Fibroblast of lung (primary cell): ENCODE measurements at places on chromosomes 4 and X.

DNA sequence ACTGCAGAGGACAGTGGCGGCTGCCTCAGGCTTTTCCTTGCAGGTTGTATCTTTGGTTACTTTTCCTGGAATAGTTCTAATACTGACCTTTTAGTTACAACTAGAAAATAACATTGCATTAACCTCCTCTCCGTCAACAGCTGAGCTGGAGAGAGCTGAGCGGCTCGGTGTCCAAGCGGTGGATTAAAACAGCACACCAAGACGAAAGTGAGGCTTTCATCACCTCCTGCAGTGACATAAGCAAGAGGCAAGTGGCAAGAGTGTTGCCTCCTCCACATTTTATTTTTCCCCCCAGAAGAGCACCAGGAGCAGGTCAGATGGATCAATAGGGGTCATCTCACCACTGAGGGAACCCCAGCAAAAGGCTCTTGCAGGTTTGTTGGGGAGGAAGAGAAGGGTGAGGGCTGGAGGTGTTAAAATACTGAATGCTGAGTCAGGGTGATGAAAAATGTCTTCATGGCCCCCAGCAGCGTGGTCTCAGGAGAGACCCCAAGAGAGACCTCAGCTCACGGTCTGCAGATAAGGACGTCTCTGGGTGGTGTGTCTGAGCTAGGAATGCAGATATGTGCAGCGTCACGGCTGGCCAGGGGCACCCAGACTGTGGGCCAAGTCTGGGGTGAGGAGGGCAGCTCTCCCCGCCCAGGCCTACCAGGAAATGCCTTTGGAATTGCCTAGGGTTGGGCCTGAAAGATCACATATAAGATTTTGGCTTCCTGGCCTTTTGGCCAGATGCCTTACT, 50.3 kb downstream of the CASP3 start:
- DNase-seq = no peak

DNA sequence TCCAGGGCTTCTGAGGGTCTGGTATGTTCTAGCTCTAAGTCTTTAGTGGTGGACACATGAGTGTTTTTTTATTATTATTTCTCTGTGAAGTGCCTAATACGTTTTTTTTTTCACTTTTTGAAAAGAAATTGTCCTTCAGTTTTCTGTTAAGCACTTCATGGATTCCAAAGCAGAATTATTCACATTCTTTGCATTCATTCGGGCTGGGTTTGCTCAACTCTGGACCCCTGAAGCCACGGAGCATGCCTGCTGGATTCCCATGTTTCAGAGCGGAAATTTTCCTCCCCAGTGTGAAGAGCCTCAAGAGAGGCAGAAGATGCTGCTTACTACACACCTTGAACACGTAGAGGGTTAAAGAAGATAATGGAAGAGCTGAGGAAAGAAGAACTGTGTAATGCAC, 107.5 kb downstream of the EGF start:
- peak; percentile 60 for DNase-seq

- peak; percentile 6 for DNase-seq
Measured at GRCh38 chr4:19159874-19160273, 1091.8 kb upstream of the SLIT2 start.

- peak; percentile 3 for DNase-seq
Measured at GRCh38 chrX:97366237-97366636, 482.5 kb downstream of the RPA4 start.

- DNase-seq = no peak
Measured at GRCh38 chr4:87835197-87835596, 2.4 kb downstream of the MEPE start.

- DNase-seq = peak; percentile 63
Measured at GRCh38 chr4:56505269-56506130, at the start of gene ARL9. TSS of gene ARL9 (plus strand) at chr4:56505791. CDS start at chr4:56505863, 72 bp downstream.

GRCh38 chrX:29555465-29556091, 659.8 kb upstream of the MAGEB2 start:
- DNase-seq = peak; percentile 33

DNA sequence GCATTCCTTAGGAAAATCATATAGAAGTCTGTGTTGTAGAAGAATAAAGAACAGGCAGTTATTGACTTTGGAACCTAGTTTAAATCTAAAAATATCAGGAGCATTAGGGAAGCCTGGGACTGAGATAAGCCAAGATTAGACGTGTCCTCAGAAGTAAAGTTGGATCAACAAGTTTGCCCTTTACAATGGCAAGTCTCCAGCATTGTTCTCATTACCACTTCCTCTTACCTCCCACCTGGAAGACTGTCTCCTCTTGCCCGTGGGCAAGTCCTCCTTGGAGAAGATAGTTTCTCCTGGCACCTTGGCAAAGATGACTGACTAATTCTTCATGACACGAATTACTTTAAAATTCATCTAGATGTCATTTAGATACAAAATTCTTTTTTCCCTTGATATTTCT, 37.8 kb downstream of the CNKSR2 start:
- peak; percentile 48 for DNase-seq

DNA sequence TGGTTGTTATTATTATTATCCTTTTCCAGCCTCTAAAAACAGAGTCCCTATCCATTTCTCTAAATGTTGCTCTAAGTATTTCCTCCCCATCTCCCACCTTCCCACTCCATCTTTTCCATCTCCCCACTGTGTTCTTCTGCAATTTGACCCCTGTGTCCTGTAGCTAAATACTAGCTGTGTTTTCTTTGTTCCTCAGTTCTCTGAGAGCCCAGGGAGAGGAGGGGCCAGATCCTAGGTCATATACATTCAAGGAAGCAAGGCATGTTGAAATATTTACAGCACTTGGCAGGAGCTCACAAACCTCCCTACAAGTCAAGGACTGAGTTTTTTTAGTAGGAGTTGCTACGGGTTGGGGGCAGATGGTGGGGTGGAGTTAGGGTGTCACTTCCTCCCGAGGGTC, 10.5 kb downstream of the SLC16A2 start:
- DNase-seq = no peak

- DNase-seq = no peak
Measured at GRCh38 chrX:53622431-53622830, 64.1 kb downstream of the HUWE1 start.

GRCh38 chr4:162891788-162892707, 274.6 kb downstream of the NAF1 start:
- DNase-seq = no peak

- DNase-seq = no peak
Measured at GRCh38 chr4:71198958-71199357, 139.9 kb upstream of the SLC4A4 start.

DNA sequence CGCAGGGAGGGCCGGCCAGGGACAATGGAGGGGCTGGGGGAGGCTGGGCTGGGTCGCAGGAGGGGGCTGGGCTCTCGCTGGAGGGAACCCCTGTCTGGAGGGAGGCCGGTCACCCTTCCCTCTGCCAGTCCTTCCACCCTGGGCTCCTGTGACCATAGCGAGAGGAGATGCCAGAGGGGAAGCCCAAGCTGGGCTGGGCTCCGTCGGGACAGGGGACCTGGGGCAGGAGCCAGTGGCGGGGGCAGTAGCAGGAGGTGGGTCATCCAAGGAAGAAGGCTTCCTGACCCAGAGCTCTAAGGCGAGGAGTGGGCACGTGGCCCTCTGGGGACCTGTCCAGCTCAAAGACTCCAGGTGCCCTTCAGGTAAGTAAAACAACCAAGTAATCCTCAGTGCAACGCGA, 16.9 kb downstream of the CTAG1B start:
- DNase-seq = no peak

GRCh38 chr4:154516318-154517029, 24.9 kb upstream of the DCHS2 start:
- DNase-seq = no peak

DNA sequence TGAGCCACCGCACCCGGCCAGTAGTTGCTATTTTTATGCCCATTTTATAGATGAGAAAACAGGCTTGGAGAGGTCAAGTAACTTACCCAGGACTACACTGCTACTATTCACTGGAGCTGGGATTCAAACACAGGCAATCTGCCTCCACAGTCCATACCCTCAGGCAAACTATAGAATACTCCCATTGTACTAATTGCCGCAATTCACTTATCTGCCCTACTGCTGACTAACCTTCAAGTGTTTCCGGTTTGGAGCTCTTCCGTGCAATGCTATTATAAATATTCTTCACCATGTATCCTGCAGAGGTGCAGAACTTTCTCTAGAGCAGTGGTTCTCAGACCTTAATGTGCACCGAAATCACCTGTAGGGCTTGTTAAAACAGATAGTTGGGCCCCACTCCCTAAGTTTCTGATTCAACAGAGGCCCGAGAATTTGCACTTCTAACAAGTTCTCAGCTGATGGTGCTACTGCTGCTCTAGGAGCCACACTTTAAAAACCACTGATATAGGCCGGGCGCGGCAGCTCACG, 1.9 kb upstream of the G3BP2 start:
- no peak for DNase-seq

GRCh38 chr4:7770224-7771050, 169.2 kb downstream of the AFAP1 start:
- DNase-seq = peak; percentile 41

DNA sequence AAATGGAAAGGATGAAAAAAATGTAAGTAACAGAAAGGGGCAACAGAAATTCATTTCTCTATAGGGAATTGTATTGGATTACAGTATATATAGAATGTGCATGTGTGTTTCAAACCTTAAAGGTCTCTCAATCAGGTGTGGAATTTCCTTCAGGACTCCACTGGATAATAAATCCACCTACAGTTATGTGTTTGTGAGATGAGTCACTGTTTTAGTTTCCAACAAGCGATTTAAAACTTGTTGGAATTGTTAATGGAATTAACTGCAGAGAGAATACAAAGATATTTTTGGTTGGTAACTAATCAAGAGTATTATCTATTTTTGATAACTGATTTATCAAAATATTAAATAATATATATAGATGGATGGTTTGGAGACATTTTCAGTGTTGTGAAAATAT, 32.8 kb downstream of the CEP44 start:
- DNase-seq = no peak

- peak; percentile 91 for DNase-seq
Measured at GRCh38 chr4:179695175-179695574, 2252.9 kb upstream of the AGA start.

DNA sequence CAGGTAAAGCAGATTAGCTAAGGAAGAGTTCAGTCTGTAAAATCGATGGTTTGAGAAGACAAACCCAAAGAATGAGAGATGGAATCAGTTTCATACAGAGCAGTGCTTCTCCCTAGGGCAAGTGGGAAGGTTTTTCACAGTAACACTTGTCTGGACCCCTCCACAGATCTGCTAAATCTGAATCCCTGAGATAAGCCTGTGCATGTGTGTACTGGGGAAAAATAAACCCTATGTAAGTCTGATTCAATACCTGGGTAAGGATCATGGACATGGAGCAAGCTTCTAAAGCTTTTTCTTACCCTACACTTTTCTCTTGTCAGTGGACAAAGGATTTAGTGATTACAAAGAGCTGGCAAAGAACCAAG, 13.6 kb downstream of the ELOVL6 start:
- no peak for DNase-seq

GRCh38 chrX:150575419-150575814, 7.0 kb downstream of the MTM1 start:
- peak; percentile 12 for DNase-seq

DNA sequence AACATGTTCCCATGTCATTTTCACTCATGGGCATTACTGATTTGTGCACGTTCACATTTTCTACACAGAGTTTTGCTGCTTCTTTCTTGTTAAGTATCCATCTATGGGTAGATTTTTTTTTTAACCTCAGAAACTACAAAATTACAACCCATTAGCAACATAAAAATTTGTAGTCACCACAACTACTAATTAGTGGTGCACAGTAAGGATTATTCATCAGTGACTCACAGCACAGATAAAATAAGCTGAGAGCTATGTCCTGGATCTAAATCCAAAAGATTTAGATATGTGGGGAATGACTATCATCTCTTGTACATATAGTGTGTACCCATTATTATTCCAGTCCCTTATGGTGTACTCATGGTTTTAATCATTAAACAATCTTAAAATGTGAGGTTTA, 19.7 kb upstream of the AMELX start:
- peak; percentile 63 for DNase-seq

- DNase-seq = no peak
Measured at GRCh38 chr4:122785099-122785498, 41.5 kb upstream of the FGF2 start.

DNA sequence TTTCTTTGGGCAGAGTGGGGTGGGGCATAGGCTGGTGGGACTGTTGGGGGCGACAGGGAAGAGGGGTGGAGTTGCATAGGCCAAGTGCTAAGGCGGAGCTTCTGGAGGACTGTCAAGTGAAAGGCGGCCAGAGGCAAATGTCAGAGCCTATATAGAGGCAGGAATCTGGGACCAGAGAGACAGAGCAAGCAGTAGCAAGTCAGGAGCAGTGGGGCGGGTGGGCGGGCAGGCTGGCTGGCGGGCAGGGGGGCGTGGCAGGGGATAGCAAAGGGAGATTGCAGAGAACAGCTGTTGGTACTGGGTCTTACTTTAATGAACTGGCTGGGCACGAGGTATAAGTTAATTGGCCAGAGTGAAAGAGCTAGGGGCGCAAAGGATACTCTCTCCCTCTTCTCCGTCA, 89.8 kb downstream of the RTL9 start:
- DNase-seq = no peak

- no peak for DNase-seq
Measured at GRCh38 chr4:17771284-17771908, 10.0 kb downstream of the FAM184B start.

DNA sequence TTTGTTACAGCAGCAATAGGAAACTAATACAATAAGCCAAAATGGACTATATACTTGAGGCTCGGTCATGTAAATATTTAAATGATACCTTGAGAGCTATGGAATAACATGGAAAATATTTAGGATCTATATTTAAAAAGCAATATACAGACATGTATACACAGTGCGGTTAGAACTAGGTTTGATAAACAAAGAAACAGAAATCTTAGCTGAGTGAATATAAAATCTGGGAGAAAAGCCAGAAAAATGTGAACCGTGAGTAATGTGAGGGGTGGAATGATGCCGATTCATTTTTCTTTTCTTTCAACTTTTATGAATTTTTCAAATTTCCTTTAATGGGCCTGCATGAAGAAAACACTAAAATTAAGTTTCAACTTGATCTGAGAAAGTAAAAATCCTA, 104.1 kb downstream of the ATXN3L start:
- DNase-seq = peak; percentile 81

DNA sequence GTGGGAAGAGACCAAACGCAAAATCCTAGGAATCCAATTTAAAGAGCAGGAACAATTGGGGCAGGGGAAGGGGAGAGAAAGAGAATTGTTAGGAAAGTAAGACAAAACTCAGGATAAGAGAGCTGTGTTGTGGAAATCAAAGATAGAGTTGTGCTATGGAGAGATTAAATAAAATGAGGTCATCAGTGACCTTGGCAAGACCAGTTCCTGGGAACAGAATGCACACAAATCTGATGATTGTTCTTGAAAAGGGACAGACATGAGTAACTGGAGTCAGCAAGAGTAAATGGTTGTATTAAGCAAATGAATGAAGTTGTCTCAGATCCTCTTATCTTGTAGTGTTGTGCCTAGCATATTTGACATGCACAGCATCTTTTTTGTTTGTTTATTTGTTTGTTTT, 267.4 kb downstream of the IL1RAPL1 start:
- DNase-seq = peak; percentile 5

GRCh38 chrX:43188296-43188695, 410.3 kb upstream of the PPP1R2C start:
- no peak for DNase-seq

DNA sequence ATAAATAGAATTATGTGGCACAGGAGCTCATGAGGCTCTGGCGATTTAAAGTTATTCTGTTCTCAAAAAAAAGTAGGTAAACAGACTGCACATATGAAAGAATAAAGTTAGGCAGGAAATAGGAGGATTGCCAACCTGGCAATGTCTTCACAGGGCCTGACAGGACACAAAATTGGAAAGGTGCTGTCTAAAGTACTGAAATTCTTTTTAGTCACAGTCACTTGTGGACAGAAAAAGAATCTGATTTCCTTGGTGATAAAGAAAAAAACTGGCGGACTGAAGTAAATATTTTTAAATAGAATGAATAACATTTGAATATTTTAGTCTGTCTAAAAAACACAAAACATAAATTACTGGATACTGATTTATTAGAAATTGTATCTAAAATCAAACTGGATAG, 124.4 kb downstream of the VEGFC start:
- DNase-seq = peak; percentile 23
